AML-193 (cell line): ENCODE measurements at places on chromosomes 5 and 9.
A peak's percentile ranks its signal among the peaks of the same experiment; 100 is the strongest.

GRCh38 chr9:131502781-131503625 lies at the start of gene POMT1:
TSS of gene POMT1 (plus strand) at chr9:131502918. CDS start at chr9:131504219, 1,301 bp downstream.
- peak; percentile 73 for DNase-seq

GRCh38 chr9:9478741-9479140 lies 1134.1 kb downstream of the PTPRD start:
- no peak for DNase-seq

- DNase-seq, result no peak
Observed at GRCh38 chr9:127877566-127877998, at the start of gene AK1. TSS of gene AK1 (minus strand) at chr9:127877675. CDS start at chr9:127874617, 3,058 bp downstream.

- DNase-seq, result no peak
Observed at GRCh38 chr9:115553060-115553773, 435.3 kb upstream of the TNC start.

DNA sequence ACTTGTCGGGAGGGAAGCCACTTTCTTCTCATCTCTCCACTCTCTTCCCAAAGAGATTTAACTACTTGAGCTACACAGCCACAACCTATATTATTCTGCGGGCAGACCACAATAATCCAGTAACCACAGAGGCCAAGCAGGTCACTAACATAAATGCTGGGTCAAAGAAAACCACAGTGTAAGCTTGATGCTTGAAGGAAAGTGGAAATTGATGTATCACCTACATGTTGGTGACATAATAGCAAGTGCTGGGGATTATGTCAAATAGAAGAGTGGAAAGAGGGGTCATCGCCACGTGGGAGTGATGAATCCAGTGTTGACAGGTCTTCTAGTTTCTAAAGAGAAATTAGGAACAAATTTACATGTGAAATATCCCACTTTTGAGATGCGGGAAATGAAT lies 40.9 kb downstream of the RFK start:
- DNase-seq, result no peak

DNA sequence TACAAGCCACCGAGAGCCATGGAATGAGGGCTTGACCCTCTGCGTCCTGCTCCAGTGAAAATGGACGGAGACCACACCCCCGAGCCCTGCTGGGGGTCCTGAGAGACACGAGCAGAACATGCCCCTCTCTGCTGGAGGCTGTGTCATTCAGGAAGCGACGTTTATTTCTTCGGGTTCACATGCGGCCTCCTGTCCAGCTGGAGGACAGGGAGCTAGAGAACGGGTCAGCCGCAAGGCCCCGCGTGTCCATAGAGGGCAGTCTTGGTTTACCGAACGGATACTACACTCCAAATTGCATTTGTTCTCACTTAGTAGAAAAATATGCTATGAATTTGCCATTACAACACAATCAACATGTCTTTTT lies 36.1 kb downstream of the MRPL36 start:
- DNase-seq, result peak; percentile 35
